Placental epithelial cell (primary cell): ENCODE measurements at places on chromosomes 3 and 15. TPM values are rescaled to one million over a fixed set of nuclear protein-coding genes. Genes with fewer than 3 reads are reported as not detected.

The SLC6A20 gene
- total RNA-seq = not detected in 2 replicates

The SIDT1 gene
- total RNA-seq = not detected in 2 replicates

The MME gene
- total RNA-seq = 60.9 and 86.5 TPM in 2 replicates

The SPINK8 gene
- not detected in 2 replicates for total RNA-seq

The CCR4 gene
- under 0.01 TPM in 1 of 2 replicates, not detected in the other for total RNA-seq

The GPR149 gene
- total RNA-seq = not detected in 2 replicates

The TUBGCP4 gene
- total RNA-seq = 9.0 and 13.9 TPM in 2 replicates

The TYRO3 gene
- 7.8 and 12.6 TPM in 2 replicates for total RNA-seq

The UQCRC1 gene
- total RNA-seq = 380 and 765 TPM in 2 replicates

The KLF15 gene
- total RNA-seq = under 0.01 TPM in 1 of 2 replicates, not detected in the other

The GOLGA6L9 gene
- 0.76 and 1.2 TPM in 2 replicates for total RNA-seq

The CLEC3B gene
- 1.4 TPM in 1 of 2 replicates, not detected in the other for total RNA-seq

The ZDHHC3 gene
- 167 and 202 TPM in 2 replicates for total RNA-seq

The CPEB1 gene
- total RNA-seq = not detected in 2 replicates

The FES gene
- 19.7 and 40.8 TPM in 2 replicates for total RNA-seq

The MASP1 gene
- under 0.01 TPM in 2 replicates for total RNA-seq

The GOLGA8G gene
- under 0.01 TPM in 1 of 2 replicates, not detected in the other for total RNA-seq

The ILDR1 gene
- not detected in 2 replicates for total RNA-seq

The LMAN1L gene
- total RNA-seq = 0.11 TPM in 1 of 2 replicates, not detected in the other

The TRIM42 gene
- not detected in 2 replicates for total RNA-seq

The ARPIN gene
- total RNA-seq = 10.7 and 11.4 TPM in 2 replicates

The AQP9 gene
- 2.0 and 142 TPM in 2 replicates for total RNA-seq

The CLDN11 gene
- 2.4 TPM in 2 replicates for total RNA-seq

The RNU6-1 gene
- not detected in 2 replicates for total RNA-seq

The TEX9 gene
- 2.6 and 7.5 TPM in 2 replicates for total RNA-seq

The DZIP1L gene
- 27.7 and 38.9 TPM in 2 replicates for total RNA-seq

The GOLGA6L10 gene
- total RNA-seq = 2.4 TPM in 1 of 2 replicates, not detected in the other

The PP2D1 gene
- not detected in 2 replicates for total RNA-seq

The IL20RB gene
- total RNA-seq = 0.54 and 1.6 TPM in 2 replicates

The MYO9A gene
- 53.0 and 76.6 TPM in 2 replicates for total RNA-seq

The GPR27 gene
- total RNA-seq = 0.33 TPM in 1 of 2 replicates, not detected in the other

The CNTN6 gene
- not detected in 2 replicates for total RNA-seq

The RTP3 gene
- total RNA-seq = not detected in 2 replicates

The MESP2 gene
- 0.39 and 0.54 TPM in 2 replicates for total RNA-seq

The ACTRT3 gene
- total RNA-seq = 6.2 and 7.1 TPM in 2 replicates

The LINGO1 gene
- total RNA-seq = 0.87 TPM in 1 of 2 replicates, not detected in the other

The DNAH12 gene
- 0.11 and 0.39 TPM in 2 replicates for total RNA-seq

The CLCN2 gene
- total RNA-seq = 5.6 and 10.2 TPM in 2 replicates

The RPP25 gene
- total RNA-seq = 0.98 and 2.0 TPM in 2 replicates

The PHC3 gene
- 23.0 and 27.1 TPM in 2 replicates for total RNA-seq

The INKA1 gene
- total RNA-seq = 1.8 and 2.0 TPM in 2 replicates

The IL5RA gene
- total RNA-seq = not detected in 2 replicates

The TNFAIP8L3 gene
- total RNA-seq = not detected in 2 replicates
